ENCODE measurements at places on chromosomes 1 and 21.

- DNase-seq: no peak
Measured at GRCh38 chr1:54221113-54221834, 21.3 kb downstream of the MRPL37 start.

DNA sequence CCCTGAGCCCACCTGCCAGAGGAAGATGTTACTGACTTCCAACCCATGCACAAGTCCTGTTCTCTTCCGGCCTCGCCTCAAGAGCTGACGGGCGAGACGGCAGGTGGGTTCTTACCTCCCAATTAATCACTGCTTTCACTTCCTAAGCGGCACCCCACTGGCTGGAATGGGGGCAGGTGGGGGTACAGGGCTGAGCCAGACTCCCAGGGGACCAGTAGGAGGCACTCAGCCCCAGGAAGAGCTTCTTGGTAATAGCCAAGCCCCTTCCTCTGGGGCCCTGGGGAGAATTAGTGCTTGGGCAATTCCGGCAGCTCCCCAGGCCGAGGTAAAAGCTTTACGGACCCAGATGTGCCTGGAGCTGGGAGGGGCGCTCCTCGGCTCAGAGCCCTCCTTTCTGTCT is 9.7 kb downstream of the CNTN2 start:
- no peak for DNase-seq

DNA sequence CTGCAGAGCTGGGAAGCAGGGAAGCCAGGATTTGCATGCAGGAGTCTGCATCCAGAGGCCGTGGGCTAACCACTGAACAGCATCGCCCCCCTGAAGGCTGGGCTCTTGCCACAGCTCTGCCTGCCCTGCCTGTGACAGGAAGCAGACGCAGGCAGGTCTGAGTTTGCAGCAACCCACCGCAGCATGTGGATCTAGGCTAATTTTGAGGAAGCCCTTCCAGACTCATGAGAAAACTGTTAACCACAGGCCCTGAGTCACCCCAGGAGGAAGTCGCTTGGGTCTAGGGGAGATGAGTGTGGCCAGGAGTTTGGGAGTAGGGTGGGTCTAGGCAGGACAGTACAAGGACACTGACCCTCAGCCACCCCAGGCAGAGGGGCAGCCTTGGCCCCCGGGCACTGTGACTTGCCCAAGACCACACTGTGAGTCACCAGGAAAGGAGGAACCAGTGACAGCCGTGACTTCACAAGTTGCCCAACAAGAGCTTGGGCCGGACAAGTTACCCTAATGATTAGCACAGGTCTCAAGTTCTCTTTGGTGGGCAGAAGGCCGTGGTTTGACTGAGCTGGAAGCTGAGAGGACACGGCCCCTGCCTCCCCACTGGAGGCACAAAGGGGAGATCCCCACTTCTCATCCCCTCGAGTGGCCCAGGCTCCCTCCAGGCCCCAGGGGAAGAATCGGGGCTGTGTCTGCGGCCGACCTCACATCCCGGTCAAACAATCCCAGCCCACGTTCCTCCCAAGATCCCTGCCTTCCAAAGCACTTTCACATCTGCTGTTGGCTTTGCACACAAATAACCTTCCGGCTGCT is 826 bp downstream of the LAPTM5 start:
- no peak for DNase-seq

GRCh38 chr1:165109013-165109412 is 247.5 kb downstream of the LMX1A start:
- peak; percentile 14 for DNase-seq

GRCh38 chr1:62107923-62108322 is 86.7 kb upstream of the L1TD1 start:
- DNase-seq: no peak

- no peak for DNase-seq
Measured at GRCh38 chr1:6300342-6301048, 39.6 kb upstream of the GPR153 start.

DNA sequence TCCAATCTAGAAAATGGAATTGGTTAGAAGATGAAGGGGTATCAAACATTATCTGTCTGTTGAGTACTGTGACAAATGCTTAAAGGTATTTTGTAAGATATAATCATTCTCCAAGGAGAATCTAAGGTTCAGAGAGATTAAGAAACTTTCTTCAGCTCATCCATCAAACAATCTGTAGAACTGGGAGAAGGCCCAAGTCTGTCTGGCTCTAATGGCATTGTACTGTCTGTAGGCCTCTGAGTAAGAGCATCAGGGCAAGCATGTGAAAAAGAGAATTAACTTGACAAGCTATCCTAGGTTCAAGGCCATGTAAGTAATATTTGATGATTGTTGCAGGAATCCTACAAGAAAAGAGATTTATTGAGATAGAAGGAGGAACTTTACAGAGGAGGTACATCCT is 5.3 kb upstream of the FGGY start:
- DNase-seq: no peak

GRCh38 chr1:96073100-96073499 is 648.5 kb upstream of the PTBP2 start:
- DNase-seq: no peak

DNA sequence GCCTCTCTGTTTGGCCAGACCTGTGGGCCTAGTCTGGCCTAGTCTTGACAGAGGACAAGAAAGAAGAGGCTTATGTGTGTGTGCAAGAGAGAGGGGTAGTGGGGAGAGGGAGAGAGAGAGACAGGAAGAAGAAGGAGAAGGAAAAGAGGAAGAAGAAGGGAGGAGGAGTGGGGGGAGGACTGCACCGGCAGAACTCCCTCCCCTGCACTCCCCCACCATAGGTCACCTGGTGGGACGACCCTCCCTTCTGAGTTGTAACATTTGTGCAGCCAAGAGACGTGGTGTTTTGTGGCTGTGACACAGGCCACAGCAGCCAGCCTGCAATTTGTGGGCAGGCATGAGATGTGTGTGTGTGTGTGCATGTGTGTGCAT is 4.3 kb downstream of the INAVA start:
- no peak for DNase-seq

DNA sequence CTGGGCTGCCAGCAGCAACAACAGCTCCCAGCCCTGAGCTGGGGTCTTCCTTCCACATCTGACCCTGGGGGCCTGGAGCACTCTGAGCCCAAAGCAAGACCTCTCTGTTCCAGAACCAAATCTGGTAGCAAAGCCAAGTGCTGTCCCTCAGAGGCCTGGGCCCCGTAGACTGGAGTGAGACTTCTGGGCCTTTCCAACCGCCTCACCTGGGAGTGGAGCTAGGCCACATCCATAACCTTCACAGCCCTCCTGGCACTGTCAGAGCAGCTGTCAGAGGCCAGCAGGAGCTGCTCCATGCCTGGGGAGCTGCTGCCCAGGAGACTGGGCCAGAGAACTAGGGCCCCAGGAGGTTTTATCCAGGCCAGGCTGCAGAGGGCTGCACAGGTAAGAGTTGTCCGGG is 15.4 kb upstream of the SLC5A9 start:
- no peak for DNase-seq

GRCh38 chr1:89930579-89930978 is 64.3 kb upstream of the ZNF326 start:
- DNase-seq: no peak

- DNase-seq: no peak
Measured at GRCh38 chr1:11611638-11612327, 42.4 kb downstream of the FBXO2 start.

DNA sequence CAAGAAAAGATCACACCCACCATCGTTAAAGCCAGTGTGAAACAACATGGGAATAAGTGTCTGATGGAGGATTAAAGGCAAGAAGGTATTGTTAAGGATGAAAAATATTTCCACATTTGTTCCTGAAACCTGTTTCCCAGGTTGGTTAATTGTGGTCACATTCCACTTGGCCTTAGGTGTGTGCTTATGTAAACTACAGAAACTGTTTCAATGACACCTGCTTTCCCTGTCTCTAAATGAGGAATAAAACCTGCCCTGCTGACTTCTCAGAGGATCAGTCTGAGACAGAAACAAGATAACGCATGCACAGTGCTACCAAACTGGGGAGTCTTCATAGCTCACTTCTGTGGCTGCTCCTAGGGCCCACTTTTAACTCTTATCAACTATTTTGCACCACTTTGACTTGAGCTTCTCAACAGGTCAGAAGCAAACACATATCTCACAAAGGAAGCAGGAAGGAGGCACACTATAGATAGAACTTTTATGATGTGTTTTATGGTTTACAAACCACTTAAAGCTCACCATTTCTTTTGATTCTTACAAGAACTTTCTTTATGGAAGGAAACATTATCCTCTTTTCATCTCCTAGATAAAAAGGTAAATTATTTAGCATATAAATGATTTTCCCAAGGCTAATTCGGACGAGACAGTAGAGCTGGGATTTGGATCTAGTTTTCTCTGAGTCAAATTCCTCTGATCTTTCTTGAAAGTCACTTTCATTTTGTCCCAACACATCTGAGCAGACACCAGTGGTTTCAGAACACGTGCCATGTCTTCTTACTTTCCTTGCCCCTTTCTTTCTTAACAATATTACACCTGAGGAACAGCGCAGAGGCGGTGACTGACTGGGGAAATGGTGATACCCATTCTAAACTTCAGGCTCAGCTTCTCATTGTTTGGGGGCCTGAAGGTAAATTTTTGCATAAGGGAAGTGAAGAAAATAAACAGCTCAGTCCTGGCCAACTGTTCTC is 33.4 kb downstream of the CYP2J2 start:
- no peak for DNase-seq

DNA sequence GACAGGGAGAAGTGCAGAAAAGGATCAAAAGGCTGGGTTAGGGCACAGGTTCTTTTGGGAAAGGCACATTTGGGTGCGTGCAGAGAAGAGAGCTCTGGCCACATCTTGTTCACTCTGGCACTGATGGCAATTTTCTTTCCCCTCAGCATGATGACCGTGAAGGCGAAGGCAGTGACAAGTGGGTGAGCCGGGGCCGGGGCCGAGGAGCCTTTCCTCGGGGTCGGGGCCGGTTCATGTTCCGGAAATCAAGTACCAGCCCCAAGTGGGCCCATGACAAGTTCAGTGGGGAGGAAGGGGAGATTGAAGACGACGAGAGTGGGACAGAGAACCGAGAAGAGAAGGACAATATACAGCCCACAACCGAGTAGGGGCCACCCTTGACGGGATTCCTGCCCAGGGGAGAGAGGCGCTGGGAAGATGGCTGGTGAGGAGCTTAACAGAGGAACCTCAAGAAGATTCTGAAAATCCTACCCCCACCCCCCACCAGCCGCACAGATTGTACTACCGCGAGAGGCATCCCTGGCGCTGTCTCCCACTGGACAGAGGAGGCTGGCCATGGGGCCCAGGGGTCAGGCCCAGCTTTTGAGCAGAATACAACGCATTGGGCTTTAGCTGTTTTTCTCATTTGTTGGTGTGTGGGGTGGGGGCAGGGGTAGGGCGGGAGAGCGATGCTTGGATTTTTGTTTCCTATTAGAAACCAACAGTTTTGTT is 2.4 kb upstream of the SH3D21 start:
- no peak for DNase-seq

DNA sequence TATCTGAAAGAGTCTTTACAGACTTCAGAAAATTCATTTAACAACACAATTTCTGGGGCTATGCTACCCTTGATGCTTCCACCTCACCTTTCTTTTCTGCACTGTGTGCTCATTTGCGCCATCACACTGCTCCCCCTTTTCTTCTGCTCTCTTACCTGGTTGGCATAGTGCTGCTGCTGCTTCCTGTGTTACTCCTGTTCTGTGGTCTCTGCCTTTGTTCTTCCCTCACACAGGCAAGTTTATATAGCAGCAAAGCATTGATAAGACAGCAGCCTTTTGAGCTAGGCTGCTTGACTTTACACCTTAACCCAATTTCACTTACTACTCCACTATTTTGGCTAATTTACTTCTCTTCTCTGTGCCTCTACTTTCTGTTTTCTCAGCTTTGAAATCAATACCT is 18.3 kb downstream of the SGIP1 start:
- no peak for DNase-seq

GRCh38 chr1:27594564-27595510 is 9.1 kb downstream of the AHDC1 start:
- DNase-seq: no peak

- DNase-seq: no peak
Measured at GRCh38 chr1:60896701-60897363, 185.5 kb upstream of the NFIA start.

DNA sequence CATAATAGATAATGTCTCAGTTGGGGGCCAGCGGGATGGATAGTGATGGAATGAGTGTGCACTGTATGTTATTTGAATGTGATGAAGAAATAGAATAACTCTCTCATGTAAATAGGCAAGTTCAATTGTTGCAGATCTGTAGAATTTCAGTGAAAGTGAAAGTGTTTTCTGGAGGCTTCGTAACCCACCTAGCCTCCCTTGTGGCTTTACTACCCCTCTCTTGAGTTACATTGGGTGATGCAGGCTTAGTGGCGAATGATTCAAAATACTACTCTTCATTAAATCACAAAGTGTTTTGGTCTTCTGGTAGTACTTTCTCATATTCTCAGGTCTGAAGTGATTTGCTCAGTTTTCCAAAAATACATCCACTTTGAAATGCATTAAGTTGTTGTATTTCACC is 411.9 kb downstream of the ZP4 start:
- DNase-seq: no peak

DNA sequence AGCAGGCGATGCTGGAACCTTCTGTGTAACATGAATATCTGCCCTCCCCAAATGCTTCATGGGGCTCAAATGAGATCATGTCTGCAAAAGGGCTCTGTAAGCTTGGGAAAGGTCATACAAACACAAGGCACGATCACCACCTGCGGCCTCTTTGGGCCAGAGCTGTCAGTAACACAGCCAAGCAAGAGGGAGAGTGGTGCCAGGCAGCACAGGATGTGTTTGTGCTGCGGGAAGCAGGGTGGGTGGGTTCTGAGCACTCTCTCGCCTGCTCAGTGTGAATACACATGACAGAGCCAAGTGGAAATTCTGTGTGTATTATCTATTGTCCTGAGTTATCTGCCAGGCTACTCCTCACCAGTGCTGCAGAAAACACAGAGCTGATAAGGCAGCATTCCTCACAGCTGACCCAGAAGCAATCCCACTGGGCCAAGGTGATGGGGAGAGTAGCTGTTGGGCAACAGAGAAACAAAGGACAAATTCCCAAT is 101.2 kb downstream of the LAMC2 start:
- no peak for DNase-seq

GRCh38 chr1:208581209-208581608 is 337.0 kb upstream of the PLXNA2 start:
- DNase-seq: no peak
